ENCODE measurements at places on chromosomes 16 and 17. TPM values are rescaled to one million over a fixed set of nuclear protein-coding genes. Genes with fewer than 3 reads are reported as not detected.

DNA sequence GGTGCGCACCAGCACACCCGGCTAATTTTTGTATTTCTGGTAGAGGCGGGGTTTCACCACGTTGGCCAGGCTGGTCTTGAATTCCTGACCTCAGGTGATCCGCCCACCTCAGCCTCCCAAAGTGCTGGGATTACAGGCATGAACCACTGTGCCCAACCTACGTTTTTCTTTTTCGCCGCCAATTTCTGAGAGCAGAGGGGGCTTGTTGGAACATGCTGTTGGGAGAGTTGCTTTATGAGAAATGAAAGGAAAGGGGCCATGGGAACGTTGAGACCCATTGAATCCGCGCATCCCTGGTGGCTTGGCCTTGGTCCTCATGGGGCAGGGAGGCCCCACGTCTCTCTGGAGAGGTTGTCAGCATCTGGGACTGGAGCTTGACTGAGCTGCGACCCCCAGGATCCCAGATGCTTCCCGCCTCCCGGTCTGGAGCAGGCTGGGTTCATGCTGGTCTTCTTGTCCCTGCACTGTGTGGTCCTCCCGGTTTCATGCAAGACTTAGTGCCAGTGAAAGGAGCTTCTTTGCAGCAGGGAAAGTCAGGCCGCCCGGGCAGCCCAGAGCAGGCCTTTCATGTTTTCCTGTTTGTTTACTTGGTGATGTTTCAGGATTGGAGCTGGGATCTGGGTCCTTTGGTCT, 22.8 kb downstream of the CRISPLD2 start:
- peaks cover 56% of the 10 kb centered on the region for H3K36me3 ChIP-seq
- no peak overlapping the region for H3K27ac ChIP-seq
- no peak for DNase-seq

TNFRSF17 gene
- not detected for total RNA-seq

SHISA6 gene
- not detected for total RNA-seq

DNA sequence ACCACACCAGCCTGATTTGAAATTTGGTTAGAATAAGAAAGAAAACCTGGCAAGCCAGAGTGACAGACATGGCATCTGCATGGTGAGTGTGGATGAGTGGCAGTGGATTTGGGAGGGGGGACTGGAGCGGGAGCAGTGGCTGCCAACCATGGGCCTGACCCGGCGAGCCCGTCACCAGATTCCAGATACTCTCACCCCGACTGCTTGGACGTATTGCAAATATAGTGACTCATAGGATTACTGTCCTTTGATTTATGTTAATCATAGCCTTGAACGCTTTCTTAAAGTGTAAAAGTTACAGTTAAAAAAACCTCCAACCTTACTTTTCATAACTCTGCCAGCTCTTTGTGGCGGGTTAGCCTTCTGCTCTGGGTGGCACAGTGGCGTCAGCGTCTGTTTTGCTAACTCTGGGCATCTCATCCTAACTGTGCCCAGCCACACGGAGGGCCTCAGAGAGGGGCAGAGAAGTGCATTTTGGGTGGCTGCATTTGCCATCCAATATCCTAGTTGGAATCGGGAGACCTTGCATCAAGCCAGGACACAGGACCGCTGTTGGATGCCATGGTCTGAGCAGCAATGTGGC, 26.8 kb upstream of the FOXK2 start:
- peaks cover 11% of the 10 kb centered on the region for H3K4me1 ChIP-seq
- no peak overlapping the region for H3K27ac ChIP-seq
- H3K27me3 ChIP-seq = no peaks in the 10 kb centered on the region
- H3K4me3 ChIP-seq = no peak overlapping the region

GRCh38 chr16:72744076-72744793, 303.7 kb downstream of the ZFHX3 start:
- no peaks in the 10 kb centered on the region for H3K36me3 ChIP-seq
- no peak overlapping the region for H3K27ac ChIP-seq
- no peaks in the 10 kb centered on the region for H3K4me1 ChIP-seq
- DNase-seq = no peak
- no peaks in the 10 kb centered on the region for H3K27me3 ChIP-seq
- H3K4me3 ChIP-seq = no peak overlapping the region

DNA sequence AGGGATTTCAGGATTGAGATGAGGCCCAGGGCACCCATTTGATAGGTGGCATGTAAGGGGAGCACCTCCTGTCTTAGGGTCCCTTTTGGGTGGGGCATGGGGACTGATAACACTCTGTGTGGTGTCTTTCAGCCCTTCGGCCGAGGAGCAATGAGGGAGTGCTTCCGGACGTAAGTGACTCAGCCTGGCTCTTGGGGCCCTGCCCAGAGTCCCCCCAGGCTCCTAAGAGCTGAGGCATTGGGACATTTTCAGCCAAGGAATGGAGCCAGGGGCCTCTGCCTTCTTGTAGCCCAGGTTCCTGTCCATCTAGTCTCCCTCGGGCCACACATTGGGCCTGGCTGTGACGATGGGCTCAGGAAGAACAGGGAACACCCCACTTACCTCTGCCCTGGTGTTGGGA, 44.4 kb downstream of the EEF2K start:
- H3K27me3 ChIP-seq = no peaks in the 10 kb centered on the region
- H3K36me3 ChIP-seq = peaks cover 43% of the 10 kb centered on the region
- H3K4me3 ChIP-seq = no peak overlapping the region
- no peak overlapping the region for H3K27ac ChIP-seq

- H3K4me1 ChIP-seq = no peaks in the 10 kb centered on the region
- peak; percentile 52 for DNase-seq
- H3K27ac ChIP-seq = no peak overlapping the region
- H3K4me3 ChIP-seq = no peak overlapping the region
- peaks cover 9% of the 10 kb centered on the region for H3K27me3 ChIP-seq
Measured at GRCh38 chr17:6843241-6843880, 11.8 kb upstream of the TEKT1 start.

- no peaks in the 10 kb centered on the region for H3K27me3 ChIP-seq
- H3K4me3 ChIP-seq = no peak overlapping the region
- H3K36me3 ChIP-seq = no peaks in the 10 kb centered on the region
- H3K4me1 ChIP-seq = peaks cover 3% of the 10 kb centered on the region
- DNase-seq = peak; percentile 83
- no peak overlapping the region for H3K27ac ChIP-seq
Measured at GRCh38 chr17:5832886-5833285, 237.3 kb upstream of the WSCD1 start.

PGS1 gene
- total RNA-seq = 18.5 TPM

DNA sequence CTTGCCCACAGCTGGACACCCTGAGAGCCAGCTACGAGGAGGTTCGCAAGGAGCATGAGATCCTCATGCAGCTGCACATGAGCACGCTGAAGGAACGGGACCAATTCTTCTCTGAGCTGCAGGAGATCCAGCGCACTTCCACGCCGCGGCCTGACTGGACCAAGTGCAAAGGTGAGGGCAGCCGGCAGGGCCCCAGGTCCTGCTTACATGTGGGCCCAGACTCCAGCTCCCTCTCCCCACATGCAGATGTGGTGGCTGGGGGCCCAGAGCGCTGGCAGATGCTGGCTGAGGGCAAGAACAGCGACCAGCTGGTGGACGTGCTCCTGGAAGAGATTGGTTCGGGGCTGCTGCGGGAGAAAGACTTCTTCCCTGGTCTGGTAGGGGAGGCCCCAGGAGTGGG, 16.2 kb upstream of the THAP11 start:
- no peak overlapping the region for H3K27ac ChIP-seq
- H3K4me1 ChIP-seq = no peaks in the 10 kb centered on the region
- H3K27me3 ChIP-seq = no peaks in the 10 kb centered on the region
- peaks cover 43% of the 10 kb centered on the region for H3K36me3 ChIP-seq

GRCh38 chr17:45908935-45909334, 14.6 kb downstream of the MAPT start:
- no peak overlapping the region for H3K4me3 ChIP-seq
- no peak for DNase-seq
- H3K27ac ChIP-seq = no peak overlapping the region

GRCh38 chr16:49811644-49812334, 44.1 kb downstream of the ZNF423 start:
- no peaks in the 10 kb centered on the region for H3K36me3 ChIP-seq
- H3K4me1 ChIP-seq = no peaks in the 10 kb centered on the region
- H3K4me3 ChIP-seq = no peak overlapping the region

DNA sequence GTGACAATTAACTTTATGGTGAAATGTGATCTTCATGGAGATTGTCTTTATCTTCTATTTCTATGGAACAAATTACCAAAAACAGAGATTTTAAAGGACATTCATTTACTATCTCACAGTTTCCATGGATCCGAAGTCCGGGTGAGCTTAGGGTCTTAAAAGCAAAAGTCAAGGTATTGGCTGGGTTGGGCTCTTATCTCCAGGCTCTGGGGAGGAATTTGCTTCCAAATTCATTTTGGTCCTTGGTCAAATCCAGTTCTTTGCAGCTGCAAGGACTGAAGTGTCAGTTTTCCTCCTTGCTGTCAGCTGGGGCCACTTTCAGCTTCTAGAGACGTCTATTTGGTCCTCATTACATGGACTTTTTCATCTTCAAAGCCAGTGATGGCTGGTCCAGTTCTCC, 395.8 kb upstream of the MAF start:
- DNase-seq = no peak
- H3K27ac ChIP-seq = no peak overlapping the region
